ENCODE measurements at places on chromosomes 5 and 9. TPM values are rescaled to one million over a fixed set of nuclear protein-coding genes. Genes with fewer than 3 reads are reported as not detected.

The ARL14EPL gene
- not detected for total RNA-seq

The GABRA1 gene
- not detected for total RNA-seq

DNA sequence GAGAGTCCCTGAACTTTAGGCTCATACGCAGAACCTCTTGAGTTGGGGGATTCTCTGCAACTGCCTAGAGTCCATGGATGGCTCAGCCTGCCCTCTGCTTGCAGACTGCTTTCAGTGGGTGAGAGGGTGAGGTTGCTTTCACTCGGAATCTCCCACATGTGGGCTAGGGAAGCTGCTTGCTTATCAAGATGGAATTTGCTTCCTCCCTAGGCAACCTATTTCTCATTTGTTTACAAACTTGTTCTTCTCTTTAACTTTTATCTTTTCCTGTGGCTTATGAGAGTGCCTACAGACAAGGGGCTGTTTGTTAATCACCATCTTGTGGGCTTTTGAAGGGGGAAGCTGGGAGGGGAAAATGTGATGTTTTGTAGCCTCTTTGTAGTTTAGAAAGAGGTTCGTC, 10.0 kb downstream of the TLE4 start:
- peaks cover 43% of the 10 kb centered on the region for H3K36me3 ChIP-seq
- H3K27ac ChIP-seq = no peak overlapping the region
- peaks cover 51% of the 10 kb centered on the region for H3K4me1 ChIP-seq

DNA sequence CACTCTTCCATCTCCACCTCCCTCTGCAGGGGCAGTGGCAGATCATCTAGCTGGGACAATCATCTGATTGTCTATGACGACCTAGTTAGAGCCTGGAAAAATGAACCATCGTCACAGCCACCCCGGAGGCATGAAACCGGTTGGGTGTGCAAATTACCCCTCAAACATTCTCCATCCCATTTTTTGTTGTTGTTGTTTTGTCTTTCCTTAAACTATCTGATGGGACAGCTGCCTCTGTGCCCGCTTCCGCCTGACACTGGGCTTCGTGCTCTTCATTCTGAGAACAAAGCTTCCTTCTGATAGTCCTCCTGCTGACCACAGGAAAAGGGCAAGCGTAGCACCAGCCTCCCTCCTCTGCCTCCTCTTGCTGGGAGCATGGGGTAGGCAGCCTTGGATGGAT, 7.0 kb upstream of the NDST1 start:
- no peaks in the 10 kb centered on the region for H3K4me1 ChIP-seq
- H3K27ac ChIP-seq = no peak overlapping the region
- H3K4me3 ChIP-seq = no peak overlapping the region
- no peaks in the 10 kb centered on the region for H3K27me3 ChIP-seq

GRCh38 chr9:14214065-14214684, 99.8 kb downstream of the NFIB start:
- DNase-seq = no peak
- H3K36me3 ChIP-seq = no peaks in the 10 kb centered on the region
- H3K27me3 ChIP-seq = no peaks in the 10 kb centered on the region
- no peaks in the 10 kb centered on the region for H3K4me1 ChIP-seq
- H3K4me3 ChIP-seq = no peak overlapping the region
- no peak overlapping the region for H3K27ac ChIP-seq

The IFNA21 gene
- not detected for total RNA-seq

The RARS1 gene
- total RNA-seq = 64.4 TPM

DNA sequence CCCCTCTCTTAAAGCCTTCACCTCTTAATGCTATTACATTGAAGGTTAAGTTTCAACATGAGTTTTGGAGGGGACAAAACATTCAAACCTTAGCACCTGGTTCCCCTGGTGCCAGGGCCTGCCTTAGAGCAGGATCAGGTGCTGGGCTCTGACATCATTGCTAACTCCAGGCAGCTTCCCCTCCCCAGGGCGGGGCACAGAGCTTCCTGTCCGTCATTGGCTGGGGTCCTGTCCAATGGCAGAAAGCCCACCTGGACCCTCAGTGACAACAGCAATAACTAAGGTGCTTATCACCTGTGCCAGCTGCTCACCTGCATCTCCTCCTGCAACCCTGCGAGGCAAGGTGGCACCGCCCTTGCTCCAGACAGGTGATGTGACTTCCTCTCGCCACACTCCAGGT, 177.4 kb downstream of the NSG2 start:
- no peaks in the 10 kb centered on the region for H3K36me3 ChIP-seq
- no peaks in the 10 kb centered on the region for H3K27me3 ChIP-seq
- no peaks in the 10 kb centered on the region for H3K4me1 ChIP-seq
- H3K27ac ChIP-seq = no peak overlapping the region
- no peak overlapping the region for H3K4me3 ChIP-seq

DNA sequence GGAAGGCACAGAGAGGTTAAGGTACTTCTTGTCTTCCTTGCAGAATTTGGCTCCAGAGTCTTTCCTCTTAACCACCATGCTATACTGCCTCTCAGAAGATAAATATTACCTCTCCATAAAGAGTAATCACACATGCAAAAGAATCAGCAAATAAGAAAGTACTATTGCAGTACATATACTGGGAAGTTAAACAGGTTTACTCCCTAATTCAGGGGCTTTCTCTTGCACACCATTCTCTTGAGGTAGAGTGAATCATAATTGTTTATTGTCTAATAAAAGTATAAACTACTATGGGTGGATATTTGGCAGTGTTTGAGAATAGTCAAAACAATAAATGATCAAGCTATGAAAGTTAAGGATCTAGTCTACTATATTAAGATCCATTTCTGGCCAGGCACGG, 40.4 kb downstream of the SPINK5 start:
- no peaks in the 10 kb centered on the region for H3K27me3 ChIP-seq
- DNase-seq = no peak
- H3K36me3 ChIP-seq = no peaks in the 10 kb centered on the region
- H3K4me3 ChIP-seq = no peak overlapping the region

The KIF4B gene
- 0.09 TPM for total RNA-seq

GRCh38 chr9:19161257-19162025, 34.1 kb upstream of the PLIN2 start:
- H3K4me3 ChIP-seq = peak overlapping the region; percentile 33
- peaks cover 1% of the 10 kb centered on the region for H3K36me3 ChIP-seq
- peaks cover 23% of the 10 kb centered on the region for H3K4me1 ChIP-seq
- H3K27ac ChIP-seq = peak overlapping the region; percentile 87
- H3K27me3 ChIP-seq = no peaks in the 10 kb centered on the region
- DNase-seq = peak; percentile 80

DNA sequence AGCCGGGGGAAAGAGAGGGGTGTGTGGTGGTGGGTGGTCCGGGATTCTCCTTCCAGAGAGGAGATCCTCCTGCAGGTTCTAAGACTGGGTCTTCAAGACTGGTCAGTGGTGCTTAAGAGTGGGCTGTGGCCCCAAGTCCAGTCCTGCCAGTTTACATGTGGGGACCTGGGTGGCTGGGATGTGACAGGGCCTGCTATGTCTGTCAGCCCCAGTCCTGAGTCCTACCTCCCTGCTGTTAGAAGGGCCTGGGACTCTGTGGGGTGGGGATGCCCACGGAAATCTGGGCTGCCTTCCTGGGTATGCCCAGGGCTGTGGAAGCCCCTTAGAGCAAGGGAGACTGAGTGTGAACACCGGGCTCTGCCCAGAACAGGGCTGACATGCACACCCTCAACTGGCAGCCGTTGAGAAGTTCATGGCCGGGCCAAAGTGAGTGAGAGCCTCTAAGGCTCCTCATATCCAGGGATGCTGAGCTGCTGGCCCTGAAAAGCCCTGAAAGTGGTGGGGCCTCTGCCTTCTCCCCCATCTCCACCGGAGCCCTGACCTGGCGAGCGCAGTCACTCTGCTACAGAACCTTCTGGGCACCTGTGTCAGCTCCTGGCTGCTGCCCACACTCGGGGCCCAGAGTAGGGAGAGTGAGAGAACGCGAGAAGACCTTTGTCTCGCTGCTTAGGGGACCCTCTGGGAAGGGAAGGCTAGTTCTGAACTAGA, 1.7 kb downstream of the PHF2 start:
- H3K4me3 ChIP-seq = peak overlapping the region; percentile 76
- H3K27me3 ChIP-seq = no peaks in the 10 kb centered on the region
- H3K27ac ChIP-seq = peak overlapping the region; percentile 72
- H3K4me1 ChIP-seq = peaks cover 21% of the 10 kb centered on the region
- peak; percentile 38 for DNase-seq

DNA sequence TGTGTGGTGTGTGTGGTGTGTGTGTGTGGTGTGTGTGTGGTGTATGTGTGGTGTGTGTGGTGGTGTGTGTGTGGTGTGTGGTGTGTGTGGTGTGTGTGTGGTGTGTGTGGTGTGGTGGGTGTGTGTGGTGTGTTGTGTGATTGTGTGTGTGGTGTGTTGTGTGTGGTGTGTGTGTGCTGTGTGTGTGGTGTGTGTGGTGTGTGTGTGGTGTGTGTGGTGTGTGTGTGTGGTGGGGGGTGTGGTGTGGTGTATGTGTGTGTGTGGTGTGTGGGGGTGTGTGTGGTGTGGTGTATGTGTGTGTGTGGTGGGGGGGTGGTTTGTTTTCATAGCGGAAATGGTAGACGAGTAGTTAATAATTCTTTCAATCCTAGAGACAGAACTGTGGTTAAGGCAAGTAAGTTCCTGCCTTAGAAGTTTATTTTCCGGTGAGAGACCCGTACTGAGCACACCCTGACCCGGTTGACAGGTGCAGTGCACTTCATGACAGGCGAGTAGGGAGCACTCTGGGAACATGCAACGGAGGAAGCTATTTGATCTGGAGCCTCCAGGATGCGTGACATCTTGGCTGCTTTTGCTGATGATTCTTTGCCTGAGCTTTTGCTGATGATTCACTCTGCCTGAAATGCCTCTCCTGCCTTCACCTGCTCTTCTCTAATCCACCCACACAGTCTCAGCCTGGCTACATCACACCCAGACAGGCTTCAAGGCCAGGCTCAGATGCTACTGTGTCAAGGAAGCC, 21.7 kb upstream of the FAT2 start:
- H3K27me3 ChIP-seq = peaks cover 12% of the 10 kb centered on the region
- H3K36me3 ChIP-seq = no peaks in the 10 kb centered on the region
- DNase-seq = peak; percentile 60
- peak overlapping the region; percentile 25 for H3K27ac ChIP-seq

The SHLD3 gene
- 3.9 TPM for total RNA-seq

The AGXT2 gene
- not detected for total RNA-seq

The CDX1 gene
- not detected for total RNA-seq

DNA sequence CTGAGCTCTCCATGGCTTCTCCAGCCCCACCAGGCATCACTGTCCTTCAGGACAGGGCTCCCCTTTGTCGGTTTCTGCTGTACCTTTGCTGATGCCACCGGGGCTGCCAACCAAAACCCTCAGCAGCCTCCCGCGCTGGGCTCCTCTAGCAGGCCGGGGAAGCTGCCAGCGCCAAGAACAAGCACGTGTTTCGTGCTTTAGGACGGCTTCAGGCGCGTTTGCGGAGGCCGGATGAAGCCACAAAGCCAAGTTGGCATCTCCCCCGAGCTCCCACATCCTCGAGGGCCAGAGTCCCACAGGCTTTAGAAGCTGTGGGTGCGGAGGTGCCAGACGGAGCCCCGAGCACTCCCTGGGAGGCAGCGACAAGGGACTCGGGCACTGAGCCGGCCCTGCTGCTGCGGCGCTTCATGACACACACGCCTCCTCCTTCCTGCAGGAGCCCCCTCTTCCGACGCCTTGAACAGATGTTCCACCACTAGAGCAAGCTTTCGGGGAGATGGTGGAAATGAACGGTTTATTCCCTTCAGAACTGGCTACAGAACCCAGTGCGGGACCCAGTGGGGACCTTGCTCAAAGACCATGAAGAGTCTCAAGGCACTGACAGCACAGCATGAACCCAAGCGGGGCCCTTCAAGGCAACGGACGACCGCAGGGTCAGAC, 36.7 kb downstream of the SARDH start:
- DNase-seq = no peak
- H3K4me1 ChIP-seq = peaks cover 26% of the 10 kb centered on the region
- H3K27ac ChIP-seq = no peak overlapping the region
- no peak overlapping the region for H3K4me3 ChIP-seq
- H3K27me3 ChIP-seq = peaks cover 13% of the 10 kb centered on the region
- no peaks in the 10 kb centered on the region for H3K36me3 ChIP-seq

The CSNK1A1 gene
- total RNA-seq = 193 TPM

The CACFD1 gene
- total RNA-seq = 1.1 TPM

- no peak overlapping the region for H3K27ac ChIP-seq
- no peak overlapping the region for H3K4me3 ChIP-seq
- no peaks in the 10 kb centered on the region for H3K36me3 ChIP-seq
- no peak for DNase-seq
- H3K4me1 ChIP-seq = no peaks in the 10 kb centered on the region
Measured at GRCh38 chr5:77321793-77322394, 111.4 kb downstream of the PDE8B start.

The RAB14 gene
- 57.6 TPM for total RNA-seq

DNA sequence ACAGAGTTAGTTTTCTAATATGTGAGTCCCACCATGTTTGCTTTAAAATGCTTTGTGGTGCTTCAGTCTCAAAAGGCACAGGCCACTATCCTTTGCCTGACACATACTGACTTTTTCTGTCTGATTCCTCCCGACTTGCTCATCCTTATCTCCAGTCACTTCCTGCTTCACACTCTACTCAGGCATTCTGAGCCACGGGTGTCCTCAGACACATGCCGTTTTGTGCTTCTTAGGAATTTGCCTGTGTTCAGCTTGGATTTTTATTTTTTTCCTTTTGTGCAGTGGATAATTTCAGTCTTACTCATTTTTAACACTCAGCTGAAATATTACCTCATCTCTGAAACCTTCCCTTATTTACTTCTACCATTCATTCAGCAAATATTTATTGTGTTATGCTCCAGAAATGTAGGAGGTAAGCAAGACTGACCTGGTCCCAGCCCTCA, 54.1 kb downstream of the MAN2A1 start:
- H3K4me1 ChIP-seq = peaks cover 21% of the 10 kb centered on the region
- DNase-seq = no peak
- no peak overlapping the region for H3K27ac ChIP-seq
- H3K27me3 ChIP-seq = no peaks in the 10 kb centered on the region

DNA sequence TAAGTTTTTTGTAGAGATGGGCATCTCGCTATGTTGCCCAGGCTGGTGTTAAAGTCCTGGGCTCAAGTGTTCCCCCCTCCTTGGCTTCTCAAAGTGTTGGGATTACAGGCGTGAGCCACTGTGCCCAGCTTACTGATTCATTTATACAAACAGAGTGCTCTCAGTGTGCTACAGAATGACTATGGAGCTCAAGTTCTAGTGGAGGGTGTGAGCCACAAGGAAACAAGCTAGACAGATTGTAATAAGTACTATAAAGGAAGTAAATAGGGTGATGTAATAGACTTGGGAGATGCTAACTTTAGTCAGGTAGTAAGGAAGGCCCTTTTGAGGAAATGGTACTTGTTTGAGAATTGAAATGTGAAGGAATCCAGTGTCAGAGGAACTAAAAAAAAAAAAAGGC, 1.7 kb upstream of the TMEM267 start:
- H3K36me3 ChIP-seq = peaks cover 14% of the 10 kb centered on the region
- no peak for DNase-seq
- no peak overlapping the region for H3K4me3 ChIP-seq
- peaks cover 41% of the 10 kb centered on the region for H3K4me1 ChIP-seq
- no peaks in the 10 kb centered on the region for H3K27me3 ChIP-seq

- no peak overlapping the region for H3K4me3 ChIP-seq
- peaks cover 14% of the 10 kb centered on the region for H3K4me1 ChIP-seq
- no peak for DNase-seq
Measured at GRCh38 chr5:149172709-149173505, 31.6 kb downstream of the ABLIM3 start.

- DNase-seq = no peak
- H3K27ac ChIP-seq = no peak overlapping the region
- H3K4me1 ChIP-seq = no peaks in the 10 kb centered on the region
- H3K36me3 ChIP-seq = no peaks in the 10 kb centered on the region
Measured at GRCh38 chr5:124639095-124639665, 107.3 kb downstream of the ZNF608 start.

GRCh38 chr5:65161655-65162054, 320.1 kb downstream of the ADAMTS6 start:
- peaks cover 5% of the 10 kb centered on the region for H3K4me1 ChIP-seq
- no peaks in the 10 kb centered on the region for H3K36me3 ChIP-seq
- DNase-seq = no peak

- no peaks in the 10 kb centered on the region for H3K4me1 ChIP-seq
- no peaks in the 10 kb centered on the region for H3K27me3 ChIP-seq
- no peaks in the 10 kb centered on the region for H3K36me3 ChIP-seq
- DNase-seq = no peak
Measured at GRCh38 chr5:162282191-162282590, 214.6 kb downstream of the GABRG2 start.
